ENCODE measurements at places on chromosomes 5 and 9.

DNA sequence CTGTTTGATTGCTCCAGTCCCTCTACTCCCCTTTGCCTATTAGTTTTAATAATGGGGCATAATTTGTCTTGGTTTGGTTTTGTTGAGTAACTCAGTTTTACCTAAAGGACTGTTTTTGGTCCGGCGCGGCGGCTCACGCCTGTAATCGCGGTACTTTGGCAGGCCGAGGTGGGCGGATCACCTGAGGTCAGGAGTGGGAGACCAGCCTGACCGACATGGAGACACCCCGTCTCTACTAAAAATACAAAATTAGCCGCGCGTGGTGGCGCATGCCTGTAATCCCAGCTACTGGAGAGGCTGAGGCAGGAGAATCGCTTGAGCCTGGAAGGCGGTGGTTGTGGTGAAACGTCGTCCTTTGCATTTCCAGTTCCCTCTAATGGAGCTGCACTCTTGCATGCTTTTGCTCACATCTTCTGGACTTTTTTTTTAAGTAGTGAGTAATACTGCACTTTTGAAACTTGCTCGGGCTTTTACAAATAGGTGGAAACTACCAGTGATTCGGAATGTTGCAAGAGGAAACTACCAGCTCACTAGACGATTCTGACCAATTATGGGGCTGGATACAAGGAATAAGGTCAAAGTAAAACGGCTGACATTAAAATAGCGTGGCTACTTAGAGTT is 721 bp upstream of the MAML1 start:
- no peak for DNase-seq

- no peak for DNase-seq
These were observed 21.1 kb downstream of the PDE8B start for GRCh38 chr5:77231471-77232138.

- no peak for DNase-seq
These were observed 338.6 kb upstream of the PCSK5 start for GRCh38 chr9:75551861-75552260.

- peak; percentile 12 for DNase-seq
These were observed 168.5 kb downstream of the RAB3C start for GRCh38 chr5:58751222-58751837.

DNA sequence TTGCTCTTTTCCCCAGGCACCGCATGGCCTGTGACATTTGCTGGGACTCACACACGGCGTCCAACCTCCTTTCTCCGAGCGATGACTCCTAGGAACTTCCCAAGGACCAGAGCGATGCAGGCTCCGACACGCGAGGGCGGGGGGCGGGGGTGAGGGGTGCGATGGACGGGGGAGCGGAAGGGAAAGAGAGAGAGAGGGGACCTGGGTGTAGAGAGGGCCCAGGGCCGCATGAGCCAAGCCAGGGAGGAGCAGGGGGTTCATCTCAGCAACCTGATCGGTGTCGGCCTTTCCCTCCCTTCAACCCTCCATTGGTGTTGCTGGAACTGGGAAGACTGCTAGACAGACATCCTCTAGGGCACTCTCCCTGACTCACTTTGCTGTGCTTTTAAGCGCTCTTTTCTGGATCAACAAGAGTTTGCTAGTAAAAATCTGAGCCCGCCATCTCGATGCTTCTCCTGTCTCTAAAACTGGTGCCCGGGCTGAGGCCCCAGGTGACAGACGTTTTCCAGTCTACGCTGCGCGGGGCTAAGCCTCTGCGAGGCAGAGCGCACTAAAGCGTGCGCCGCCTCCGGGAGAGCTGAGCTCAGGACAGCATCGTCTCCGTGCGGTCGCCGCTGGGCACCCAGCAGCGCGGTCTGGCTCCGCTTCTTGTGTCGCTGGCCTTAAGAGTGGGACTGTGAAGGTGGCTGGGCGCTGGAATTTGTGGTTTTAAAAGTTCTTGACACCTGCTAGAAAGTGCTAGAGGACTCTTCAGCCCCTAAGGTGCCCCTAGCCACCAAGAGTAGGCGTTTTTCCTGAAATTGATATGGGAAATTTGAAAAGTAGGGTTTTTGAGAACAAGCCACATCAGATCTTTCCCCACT is 1.0 kb upstream of the TSLP start:
- DNase-seq, result no peak

DNA sequence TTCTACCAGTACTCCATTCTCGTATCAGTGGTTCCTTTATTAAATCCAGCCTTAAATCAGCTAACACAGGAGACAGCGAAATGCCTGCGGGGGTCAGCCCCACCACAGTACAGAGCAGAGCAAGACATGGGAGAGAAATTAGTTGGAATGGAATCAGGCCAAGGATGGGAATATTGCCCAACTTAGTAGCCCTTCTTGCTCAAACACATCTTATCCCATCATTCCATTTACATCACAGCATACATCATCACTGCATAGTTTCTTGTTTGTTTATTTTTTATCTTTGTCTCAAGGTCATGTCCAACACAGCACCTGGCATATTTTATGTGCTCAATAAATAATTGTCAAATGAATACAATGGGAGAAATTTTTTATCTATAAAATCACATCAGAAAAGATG is 34.3 kb upstream of the DAB2 start:
- no peak for DNase-seq

DNA sequence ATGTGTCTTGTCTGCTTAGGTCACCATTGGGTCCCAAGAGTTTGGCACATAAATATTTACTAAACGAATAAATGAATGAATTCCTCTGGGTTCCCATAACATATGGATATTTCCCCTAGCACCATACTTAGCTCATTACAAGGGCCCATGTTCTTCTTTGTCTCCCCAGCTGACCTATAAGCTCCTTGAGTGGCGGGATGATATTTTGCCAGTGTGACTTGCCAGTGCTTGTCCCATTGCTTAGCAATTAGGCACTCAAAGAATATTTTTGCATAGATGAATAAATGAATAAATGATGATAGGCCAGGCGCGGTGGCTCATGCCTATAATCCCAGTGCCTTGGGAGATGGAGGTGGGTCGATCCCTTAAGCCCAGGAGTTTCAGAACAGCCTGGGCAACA is 16.9 kb upstream of the CTNNA1 start:
- DNase-seq, result no peak

DNA sequence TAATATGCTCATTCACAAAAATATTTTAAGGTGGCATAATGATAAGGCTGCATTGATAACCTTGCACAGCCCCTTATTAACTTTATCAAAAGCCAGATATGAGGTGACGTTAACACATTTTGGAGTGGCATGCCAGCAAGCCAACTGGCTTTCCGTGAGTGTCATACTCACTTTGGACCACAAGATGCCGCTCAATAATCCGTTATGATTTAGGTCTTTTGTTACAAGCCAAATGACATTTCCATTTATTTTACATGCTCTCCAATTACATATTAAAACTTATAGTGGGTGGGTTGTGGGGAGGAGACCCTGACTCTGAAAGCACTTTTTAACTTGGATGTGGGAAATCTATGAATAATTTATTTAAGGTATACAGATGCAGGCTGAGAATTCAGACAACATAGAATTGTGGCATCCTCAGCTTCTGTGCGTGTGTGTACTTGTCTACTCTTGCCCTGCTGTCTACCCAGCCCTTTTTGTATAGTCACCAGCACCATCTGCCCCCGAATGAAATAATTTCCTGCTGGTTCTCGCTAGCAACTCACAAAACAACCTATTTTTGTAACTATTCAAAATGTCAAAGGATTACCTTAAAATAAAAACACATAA is 305.1 kb downstream of the PSAT1 start:
- no peak for DNase-seq

DNA sequence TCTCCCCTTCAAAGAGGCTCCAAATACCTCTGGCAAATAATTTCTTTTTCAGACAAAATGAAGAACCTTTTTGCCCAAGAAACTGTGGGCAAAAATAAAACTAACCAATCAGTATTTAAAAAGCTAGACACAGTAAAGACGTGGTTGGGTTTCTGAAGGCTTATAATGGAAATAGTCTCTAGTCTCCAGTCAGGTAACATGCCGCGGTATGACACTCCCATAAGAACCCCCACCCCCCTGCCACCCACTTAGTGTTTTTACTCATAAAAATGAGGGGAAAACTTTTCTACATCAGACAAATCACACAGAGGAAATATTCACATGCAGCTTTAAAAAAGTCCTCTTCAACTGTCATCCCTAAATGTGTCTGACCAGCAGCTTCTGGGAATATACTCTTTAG is 105.3 kb downstream of the THBS4 start:
- no peak for DNase-seq

- no peak for DNase-seq
These were observed 181.7 kb upstream of the SLC30A5 start for GRCh38 chr5:68911840-68912690.

DNA sequence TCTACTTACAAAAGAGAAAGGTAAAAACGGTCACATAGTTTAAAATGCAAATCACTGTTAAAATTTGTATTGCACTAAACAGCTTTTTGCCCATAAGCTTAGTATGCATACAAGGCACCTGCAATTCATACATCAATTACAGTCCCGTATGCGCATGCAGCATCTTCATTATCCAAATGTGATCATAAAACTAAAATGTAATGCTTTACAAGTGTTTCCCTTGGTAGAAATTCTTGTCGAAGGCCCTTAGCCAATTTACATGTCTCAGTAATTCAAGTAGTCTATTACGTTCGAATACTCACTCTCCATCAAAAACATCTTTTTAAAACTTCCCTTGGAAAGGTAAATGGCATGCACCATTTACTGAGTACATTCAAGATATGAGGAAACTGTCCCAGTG is 32.6 kb downstream of the TRPM6 start:
- no peak for DNase-seq

DNA sequence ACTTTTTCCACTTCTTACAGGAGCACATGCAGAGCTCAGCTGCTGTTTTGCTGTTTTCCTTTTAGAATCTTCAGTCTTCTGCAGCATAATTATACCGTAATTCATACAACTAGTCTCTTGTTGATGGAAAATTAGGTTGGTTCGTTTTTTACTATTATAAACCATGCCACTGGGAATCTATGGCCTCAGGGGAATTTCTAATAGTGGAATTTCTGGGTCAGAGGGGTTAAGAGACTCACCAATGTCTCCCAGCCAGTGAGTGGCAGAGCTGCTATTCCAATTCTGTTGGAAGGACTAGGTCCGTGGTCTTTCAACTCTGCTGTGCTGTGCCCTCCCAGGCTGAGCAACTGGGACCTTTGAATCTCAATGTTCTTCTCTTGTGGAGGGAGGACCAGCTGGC is 282.5 kb downstream of the ZSWIM6 start:
- DNase-seq, result no peak

DNA sequence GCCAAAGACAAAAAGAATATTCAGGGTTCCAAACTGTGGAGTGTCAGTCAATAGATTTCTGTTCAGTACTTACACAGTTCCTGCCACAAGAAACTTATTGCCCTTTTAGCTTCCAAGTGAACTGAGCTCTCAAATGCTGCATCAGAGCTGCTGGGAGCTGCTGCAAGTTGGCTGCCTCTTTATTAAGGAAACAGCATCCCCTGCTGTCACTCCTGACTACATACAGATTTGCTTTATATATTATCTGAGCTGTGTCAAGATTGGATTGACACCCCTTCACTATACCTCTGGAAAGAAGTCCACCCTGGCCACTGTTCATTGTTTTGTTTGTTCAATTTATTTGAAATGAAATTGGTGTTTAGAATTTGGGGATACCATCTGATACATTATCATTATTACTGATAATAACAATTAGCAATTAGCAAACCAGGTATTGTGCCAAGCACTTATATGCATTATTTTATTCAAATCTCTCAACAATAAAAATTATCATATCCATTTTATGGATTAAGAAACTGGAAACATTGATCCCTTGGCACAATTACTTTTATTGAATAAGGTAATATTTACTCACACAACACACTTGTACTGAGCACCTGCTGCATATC is 16.4 kb upstream of the C5orf58 start:
- no peak for DNase-seq

DNA sequence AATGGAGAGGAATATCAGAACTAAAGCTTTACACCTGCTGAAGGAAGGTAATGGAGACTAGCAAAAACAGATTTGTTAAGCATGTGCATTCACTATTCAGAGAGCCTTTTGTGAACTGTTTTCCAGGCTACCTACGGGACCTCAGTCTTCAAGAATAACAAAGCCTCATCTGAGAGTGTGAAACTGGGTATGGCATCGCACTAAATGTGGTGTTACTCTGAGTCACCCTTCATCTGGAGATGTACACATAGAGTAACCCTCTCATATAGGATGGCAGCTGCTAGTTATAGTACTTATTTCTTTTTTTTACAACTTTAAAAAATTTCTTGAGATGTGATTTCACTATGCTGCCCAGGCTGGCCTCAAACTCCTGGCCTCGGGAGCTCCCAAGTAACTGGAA is 306.8 kb downstream of the ZNF608 start:
- DNase-seq, result no peak

DNA sequence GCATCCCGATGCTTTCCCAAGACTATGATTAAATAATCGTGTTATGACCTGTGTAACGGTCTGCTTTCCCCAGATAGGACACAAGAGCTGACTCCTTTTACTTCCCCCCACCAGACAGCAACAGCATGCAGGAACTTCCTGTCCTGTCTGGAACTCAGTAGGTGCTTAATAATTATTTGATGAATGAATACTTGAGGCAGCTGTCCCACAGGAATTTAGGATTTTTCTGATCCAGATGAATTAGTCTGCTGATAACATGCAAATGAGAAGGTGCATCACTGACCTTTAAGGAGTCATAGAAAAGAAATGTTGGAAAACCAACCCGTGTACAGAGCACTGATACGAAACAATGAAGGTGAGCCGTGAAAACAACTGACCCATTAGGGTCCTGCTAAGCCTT is 12.2 kb downstream of the RNF130 start:
- DNase-seq, result no peak

- no peak for DNase-seq
These were observed 80.9 kb upstream of the SNX2 start for GRCh38 chr5:122693963-122694362.

GRCh38 chr9:72480921-72481320 is 40.5 kb upstream of the TMC1 start:
- DNase-seq, result no peak

DNA sequence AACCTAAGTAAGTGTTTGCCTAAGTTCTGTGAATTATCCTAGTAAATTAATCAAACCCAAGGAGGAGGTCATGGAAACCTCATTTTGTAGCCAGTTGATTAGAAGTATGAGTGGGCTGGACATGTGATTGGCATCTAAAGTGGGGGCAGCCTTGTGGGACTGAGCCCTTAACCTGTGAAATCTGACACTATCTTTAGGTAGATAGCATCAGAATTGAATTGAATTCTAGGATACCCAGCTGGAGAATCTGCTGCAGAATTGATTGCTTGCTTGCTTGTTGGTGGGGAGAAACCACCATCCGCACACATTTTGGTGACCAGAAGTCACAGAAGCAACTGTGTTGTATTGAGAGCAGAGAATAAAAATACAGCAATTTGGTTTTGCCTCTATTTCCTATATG is 97.0 kb downstream of the FBXL7 start:
- no peak for DNase-seq

DNA sequence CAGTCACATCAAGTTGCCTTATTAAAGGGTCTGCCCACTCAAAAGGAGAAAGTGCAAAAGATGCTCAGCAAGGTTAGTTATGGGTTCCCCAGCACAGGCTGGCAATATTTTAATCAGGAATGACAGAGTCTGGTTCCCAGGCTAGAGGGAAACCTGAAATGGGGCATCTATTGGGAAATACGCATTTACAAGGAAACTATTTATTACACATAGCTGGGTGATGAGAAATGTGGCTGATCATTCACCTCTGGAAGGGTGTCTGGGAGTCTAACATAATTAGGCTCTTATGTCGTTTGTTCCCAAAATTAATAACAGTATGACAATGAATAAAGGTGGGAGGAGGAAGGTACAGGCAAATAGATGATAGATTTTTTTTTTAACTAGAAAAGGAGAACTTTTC is 314.7 kb downstream of the ENC1 start:
- no peak for DNase-seq

GRCh38 chr5:141800617-141801016 is 77.6 kb downstream of the PCDH1 start:
- DNase-seq, result no peak
